B cell (primary cell): ENCODE measurements at places on chromosomes 16 and 17. TPM values are rescaled to one million over a fixed set of nuclear protein-coding genes. Genes with fewer than 3 reads are reported as not detected.
A peak's percentile ranks its signal among the peaks of the same experiment; 100 is the strongest.

Gene HAS3
- total RNA-seq, result 2.5 and 2.6 TPM in 2 replicates

Gene OR4D1
- not detected in 2 replicates for total RNA-seq

Gene RNU2-1
- 5,063 and 5,447 TPM in 2 replicates for total RNA-seq

- no peak for DNase-seq
- peak overlapping the region; percentile 70 for H3K27ac ChIP-seq
- no peak overlapping the region for H3K4me3 ChIP-seq
- H3K27me3 ChIP-seq, result peaks cover 5% of the 10 kb centered on the region
- H3K4me1 ChIP-seq, result peaks cover 49% of the 10 kb centered on the region
- no peaks in the 10 kb centered on the region for H3K36me3 ChIP-seq
These were observed 16.8 kb upstream of the ASGR2 start for GRCh38 chr17:7131423-7131791.

DNA sequence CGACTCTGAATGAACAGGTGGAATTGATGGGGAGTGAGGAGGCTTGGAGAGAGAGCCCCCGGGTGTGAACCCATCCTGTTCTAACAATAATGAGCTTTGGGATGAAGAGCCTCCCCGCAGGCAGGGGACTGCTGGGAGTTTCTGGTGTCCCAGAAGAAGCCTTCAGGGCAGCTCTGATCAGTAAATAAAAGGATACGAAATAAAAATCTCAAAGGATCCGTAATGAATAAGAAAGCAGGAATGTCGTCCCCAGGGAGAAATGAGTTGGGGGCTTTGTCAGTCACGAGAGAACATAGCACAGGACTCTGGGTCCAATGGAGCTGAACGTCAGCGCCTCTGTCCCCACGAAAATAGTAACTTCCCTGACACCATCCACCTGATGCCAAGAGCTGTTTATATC is 113.4 kb downstream of the PITPNC1 start:
- no peaks in the 10 kb centered on the region for H3K36me3 ChIP-seq
- DNase-seq, result no peak
- peaks cover 6% of the 10 kb centered on the region for H3K4me1 ChIP-seq

- peaks cover 3% of the 10 kb centered on the region for H3K27me3 ChIP-seq
- no peaks in the 10 kb centered on the region for H3K36me3 ChIP-seq
- no peak overlapping the region for H3K4me3 ChIP-seq
These were observed 5.1 kb upstream of the CALCOCO2 start for GRCh38 chr17:48825446-48826381.

GRCh38 chr16:67019171-67019570 is 9.8 kb upstream of the CBFB start:
- H3K36me3 ChIP-seq, result no peaks in the 10 kb centered on the region
- H3K27me3 ChIP-seq, result no peaks in the 10 kb centered on the region
- H3K27ac ChIP-seq, result no peak overlapping the region
- DNase-seq, result no peak
- peaks cover 5% of the 10 kb centered on the region for H3K4me1 ChIP-seq

DNA sequence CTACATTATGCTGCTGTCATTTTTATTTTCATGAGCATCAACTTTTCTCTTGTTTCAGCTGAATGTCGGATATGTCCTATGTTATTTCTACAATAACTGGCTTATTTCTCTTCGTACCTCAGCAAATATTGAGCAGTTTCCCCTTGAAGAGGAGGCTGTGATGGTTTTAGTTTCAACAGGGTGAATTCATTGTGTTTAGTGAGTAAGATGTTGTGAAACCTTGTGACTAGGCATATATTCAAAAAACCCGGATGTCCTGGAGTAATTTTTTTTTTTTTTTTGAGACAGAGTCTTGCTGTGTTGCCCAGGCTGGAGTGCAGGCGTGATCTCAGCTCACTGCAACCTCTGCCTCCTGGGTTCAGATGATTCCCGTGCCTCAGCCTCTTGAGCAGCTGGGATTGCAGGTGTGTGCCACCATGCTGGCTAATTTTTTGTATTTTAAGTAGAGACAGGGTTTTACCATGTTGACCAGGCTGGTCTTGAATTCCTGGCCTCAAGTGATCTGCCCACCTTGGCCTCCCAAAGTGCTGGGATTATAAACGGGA is 11.1 kb downstream of the CPD start:
- peaks cover 3% of the 10 kb centered on the region for H3K36me3 ChIP-seq
- DNase-seq, result no peak
- no peaks in the 10 kb centered on the region for H3K4me1 ChIP-seq

DNA sequence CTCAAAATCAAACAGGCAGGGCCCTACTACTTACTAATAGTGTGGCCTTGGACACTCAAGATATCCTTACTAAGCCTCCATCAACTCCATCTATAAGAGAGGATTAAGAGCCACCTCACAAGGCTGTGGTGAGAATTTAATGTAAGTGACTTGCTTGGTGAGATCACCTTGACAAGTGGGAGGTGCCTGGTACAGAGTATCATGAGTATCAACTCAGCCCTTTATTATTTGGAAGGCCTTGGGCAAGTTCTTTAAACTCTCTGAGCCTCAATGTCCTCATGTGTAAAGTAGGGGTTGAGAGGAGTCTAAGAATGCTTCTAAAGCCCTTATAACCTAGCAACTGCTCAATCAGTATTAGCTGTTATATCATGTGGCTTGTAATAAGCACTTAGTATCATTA is 15.0 kb downstream of the THUMPD1 start:
- H3K36me3 ChIP-seq, result no peaks in the 10 kb centered on the region
- no peak overlapping the region for H3K4me3 ChIP-seq
- H3K4me1 ChIP-seq, result no peaks in the 10 kb centered on the region
- no peak for DNase-seq
